Stimulated activated CD8-positive, alpha-beta memory T cell treated with anti-CD3 and anti-CD28 coated beads, Interleukin-15, amount 100 ng/mL, for 48 hours (primary cell): ENCODE measurements at places on chromosomes 13 and 19.

DNA sequence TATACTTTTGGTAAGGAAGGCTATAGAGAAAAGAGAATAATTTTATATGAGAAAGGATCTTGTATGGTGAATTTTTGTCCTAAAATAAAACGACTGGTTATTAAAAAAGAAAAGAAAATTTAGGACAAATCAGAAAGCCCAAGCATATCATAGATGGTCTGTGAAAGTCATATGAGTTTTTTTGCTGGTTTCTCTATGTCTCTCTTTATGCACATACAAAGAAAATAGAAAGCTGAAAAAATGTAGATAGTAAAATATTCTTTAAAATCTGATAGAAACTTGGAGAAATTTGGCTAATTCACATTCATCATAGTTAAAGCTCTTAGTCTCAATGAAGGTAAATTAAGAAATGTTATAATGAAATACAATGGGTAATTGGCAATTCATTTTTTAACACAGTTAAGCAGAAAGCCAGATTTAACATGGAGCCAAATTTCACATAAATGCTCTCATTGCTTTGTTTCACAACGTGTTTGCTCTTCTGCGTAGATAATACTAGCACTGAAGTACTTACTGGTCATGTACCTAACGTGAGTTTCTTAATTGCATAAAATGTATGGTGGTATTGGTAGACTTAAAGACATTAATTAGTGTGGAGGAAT lies 621.5 kb upstream of the ATXN8OS start:
- DNase-seq = no peak

DNA sequence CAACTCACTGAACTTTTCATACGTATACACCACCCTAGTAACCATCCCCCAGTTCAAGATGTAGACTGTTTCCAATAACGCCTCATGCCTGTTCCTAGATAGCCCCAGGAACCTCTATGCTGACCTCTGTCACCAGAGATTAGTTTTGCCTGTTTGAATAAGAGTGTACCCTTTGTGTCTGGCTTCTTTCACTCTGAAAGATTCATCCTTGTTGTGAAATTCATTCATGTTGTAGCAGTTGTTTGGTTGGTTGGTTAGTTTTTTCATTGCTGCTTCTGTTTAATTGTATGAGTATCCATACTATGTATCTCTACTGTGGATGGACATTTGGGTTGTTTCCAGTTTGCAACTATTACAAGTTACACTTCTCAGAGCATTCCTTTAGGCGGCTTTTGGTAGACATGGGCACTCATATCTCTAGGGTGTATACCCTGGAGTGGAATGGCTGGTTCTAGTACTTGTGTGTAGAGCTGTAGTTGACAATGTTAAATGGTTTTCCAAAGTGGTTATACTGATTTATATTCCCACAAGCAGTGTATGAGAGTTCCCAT lies 1.6 kb downstream of the RNASEH2B start:
- DNase-seq = no peak

DNA sequence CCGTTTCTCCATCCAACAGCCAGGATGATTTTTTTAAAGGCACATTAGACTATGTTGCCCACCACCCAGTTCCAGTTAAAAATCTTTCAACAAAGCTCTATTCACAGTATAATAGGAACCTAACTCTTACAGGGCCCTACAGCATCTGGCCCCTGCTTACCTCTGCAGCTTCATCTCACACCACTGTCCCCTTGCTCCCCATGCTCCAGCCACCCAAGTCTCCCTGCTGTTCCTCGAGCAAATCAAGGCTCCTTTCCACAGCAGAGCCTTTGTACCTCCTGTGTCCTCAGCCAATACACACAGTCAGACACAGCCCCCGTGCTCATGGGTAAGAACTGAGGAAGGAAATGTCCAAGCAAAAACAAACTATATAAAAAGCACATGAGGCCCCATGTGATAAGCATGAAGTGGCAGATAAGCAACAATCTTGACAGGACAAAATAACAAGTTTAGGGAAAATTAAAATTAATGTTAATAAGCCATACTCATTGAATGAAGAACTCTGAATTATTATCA lies 67.5 kb downstream of the TSC22D1 start:
- DNase-seq = no peak

DNA sequence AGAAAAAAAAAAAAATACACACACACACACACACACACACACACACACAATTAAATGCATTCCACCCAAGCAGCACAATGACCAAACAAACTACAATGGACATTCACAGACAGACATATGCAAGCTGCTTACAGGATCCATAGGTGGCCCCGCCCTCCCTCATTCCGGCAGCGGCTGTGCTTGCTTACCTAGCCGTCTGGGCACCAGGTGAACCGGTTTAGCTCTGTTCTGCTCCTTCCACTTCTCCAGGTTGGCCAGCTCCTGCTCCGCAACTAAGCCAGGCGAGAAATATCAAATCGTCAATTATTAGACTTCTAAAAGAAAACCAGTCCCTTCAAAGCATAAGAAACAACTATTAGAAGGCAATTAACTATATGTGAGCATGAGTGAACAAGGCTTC lies 23.1 kb downstream of the EPSTI1 start:
- no peak for DNase-seq

DNA sequence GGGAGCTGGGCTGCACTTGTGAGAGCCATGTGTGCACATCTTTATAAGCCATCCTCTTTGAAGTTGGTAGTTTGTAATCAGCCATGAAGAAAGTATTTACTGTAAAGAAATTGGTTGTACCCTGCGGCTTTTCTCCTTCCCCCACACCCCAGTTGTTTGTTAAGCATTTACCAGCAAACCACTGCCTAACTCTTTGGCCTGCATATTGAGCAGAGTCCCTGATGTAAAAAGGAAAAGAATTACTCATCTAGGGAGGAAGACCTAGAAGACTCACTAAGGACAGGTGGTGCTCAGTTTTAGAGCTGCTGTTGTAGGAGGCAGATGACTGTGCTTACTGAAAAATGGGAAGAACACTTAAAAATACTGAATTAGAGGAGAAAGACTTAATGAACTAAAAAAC lies 245.3 kb downstream of the PCCA start:
- no peak for DNase-seq

GRCh38 chr13:47555235-47555634 lies 445.8 kb downstream of the SUCLA2 start:
- DNase-seq = no peak

DNA sequence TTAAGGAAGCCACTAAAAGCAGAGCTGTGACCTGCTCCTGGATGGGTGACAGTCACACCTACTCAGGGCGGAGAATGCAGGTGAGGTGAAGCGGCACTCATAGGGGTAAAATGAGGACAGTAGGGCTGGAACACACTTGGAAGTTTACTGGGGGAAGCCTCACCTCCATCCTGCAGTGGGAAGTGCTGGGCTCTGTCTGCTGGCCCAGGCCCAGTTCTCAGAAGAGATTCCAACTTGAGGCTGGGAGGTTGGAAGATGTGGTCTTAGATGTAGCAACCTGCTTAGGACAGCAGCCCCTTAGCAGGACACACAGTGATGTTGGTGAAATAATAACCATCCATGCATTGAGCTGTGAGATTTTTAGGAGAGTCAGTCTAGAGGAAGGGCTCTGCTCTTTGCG lies 4.6 kb downstream of the MEDAG start:
- DNase-seq = no peak

- DNase-seq = no peak
Observed at GRCh38 chr19:48053856-48054255, 10.0 kb upstream of the CABP5 start.

DNA sequence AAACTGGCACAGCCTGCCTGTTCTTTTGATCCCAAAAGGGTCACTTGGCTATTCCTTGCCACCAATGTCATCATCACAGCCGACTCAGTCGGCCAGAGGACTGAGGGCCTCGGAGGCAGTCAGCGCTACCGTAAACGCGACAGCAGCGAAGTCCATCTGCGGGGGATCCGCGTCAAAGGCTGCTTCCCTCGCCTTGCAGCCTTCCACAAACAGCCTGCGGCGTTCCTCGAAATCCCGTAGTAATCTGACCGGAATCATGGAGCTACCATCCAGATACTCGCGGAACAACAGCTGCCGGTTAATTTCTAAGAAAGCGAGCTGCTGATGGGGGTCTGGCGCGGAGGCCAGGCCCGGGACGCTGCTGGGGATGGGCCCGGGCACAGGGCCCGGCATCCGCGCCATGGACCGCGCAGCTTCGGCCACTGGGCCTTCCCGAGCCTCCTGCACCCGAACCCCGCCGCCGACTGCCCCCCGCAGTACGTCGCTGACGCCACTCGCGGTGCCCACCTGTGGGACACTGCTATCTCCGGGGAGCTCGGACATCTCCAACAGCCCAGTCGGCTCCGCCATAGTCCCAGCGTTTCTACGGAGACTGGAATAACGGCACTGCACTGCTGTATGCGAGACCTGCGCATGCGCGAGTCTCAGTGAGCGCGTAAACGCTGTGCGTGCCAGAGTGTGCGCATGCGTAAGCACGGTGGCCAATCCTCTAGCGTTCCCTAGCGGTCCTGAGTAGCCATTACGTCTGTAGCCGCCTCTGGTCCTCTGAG lies at the start of gene EID2B:
EID2B (minus strand) TSS at position 620 of the 770 bp plus-strand sequence; CDS start at position 570, 50 bp downstream.
- DNase-seq = peak; percentile 89

DNA sequence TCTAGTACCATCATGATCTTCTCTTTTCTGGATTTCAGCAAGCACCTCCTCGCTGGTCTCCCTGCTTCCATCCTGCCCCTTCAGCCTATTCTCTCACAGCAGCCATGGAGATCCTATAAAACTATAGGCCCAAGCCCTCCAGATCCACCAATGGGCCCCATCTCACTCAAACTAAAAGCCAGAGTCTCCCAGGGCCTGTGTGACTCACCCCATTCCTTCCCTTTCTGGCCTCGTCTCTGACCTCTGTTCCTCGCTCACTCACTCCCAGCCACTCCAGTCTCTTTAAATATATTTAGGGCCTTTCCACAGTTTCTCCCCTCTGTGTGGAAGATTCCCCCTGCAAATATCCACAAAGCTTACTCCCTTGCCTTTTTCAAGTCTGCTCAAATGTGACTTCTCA lies 89.7 kb downstream of the HSPH1 start:
- DNase-seq = no peak

GRCh38 chr13:78596399-78596735 lies 7.0 kb downstream of the POU4F1 start:
- DNase-seq = no peak

- DNase-seq = no peak
Observed at GRCh38 chr13:51241720-51242119, 19.5 kb downstream of the FAM124A start.

GRCh38 chr13:92259523-92259922 lies 861.1 kb downstream of the GPC5 start:
- DNase-seq = no peak

DNA sequence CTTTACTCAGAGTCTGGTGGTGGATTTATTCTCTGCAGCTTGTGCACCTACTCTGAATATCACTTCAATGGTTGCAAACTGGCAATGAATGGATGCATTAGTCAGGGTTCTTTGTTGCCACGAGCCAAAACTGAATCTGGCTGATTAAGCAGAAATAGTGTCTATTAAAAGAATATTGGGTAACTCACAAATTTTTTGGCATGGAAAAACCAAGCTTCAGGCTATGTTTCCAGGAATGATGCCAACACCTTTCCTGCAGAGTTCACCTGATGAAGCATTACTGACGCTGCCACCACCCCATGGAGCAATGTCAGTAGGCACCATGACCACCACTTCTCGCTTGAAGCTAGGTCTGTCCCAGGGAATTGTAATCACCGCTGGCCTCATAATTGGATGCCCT lies 597.8 kb upstream of the SLC10A2 start:
- DNase-seq = no peak

DNA sequence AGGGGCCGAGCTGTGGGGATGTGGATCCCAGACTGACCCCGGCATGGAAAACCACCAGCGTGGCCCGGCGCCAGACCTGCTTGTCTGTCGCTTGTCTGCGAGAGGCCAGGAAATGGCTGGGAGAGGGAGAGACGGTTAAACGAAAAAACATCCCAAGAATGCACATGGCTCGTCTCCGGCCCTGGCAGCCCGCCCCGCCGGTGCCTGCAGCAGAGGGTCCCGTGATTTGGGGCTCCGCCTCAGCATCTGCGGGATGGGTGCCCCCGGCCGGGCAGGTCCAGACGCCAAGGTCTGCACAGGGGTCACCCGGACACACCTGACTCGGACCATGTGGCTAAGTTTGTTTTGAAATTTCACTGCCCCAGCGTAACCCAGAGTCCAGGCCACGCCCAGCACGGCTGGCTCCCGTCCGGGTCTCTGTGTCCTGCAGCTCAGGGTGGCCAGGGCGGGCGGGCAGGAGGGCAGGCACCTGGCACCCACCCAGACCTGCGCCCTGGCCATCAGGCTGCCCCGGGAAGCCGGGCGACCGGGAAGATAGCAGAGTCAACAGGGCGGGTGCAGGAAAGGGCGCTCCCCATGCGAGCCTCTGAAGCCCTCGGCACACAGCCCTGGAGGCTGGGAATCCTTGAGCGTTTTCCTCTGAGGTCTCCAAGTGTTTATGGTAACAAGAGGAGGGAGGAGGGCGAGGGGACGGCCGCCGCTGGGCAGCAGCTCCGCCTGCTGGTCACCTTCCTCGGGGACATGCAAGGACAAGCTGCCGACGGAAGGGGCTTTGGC lies 103.2 kb downstream of the GADD45B start:
- DNase-seq = no peak

- no peak for DNase-seq
Observed at GRCh38 chr13:97249093-97249795, 27.1 kb downstream of the MBNL2 start.

DNA sequence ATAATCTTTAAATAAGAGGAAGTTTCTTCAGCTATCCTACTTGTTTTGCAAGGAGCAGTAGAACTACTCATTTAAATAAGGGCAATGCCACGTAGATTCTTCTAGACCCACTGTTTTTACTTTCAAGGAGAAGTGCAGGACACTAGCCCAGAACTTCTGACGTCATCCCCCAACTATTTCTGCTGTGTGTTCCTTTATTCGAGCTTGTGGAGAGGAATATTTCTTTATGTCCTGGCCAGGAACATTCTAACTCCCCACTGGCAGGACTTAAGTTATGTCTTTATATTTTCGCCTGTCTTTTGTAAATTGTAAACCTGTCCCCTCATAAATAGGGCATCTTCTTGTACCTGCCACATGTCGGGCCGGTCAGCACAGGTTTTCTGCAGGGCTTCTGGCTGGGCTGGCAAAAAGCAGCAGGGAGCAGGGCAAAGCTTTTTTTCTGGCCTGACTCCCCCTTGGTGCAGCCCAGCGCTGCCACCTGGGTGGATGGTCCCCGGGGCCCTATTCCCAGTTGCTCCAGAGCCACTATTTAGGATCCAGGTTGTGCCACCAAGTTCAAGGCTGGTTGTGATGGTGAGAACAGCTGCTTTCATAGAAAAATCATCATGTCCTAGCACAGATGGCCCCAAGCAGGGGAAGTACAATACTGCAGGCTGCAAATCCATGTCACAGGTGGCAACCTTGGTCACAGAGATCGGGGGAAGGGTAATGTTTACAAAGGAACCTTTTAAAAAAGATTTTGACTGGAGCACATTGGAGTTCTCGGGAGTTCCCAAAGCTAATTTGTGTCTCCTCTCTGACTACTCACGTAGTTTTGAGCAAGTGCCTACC lies 1.8 kb downstream of the MBNL2 start:
- DNase-seq = no peak
